ENCODE measurements at places on chromosomes 3 and 15. TPM values are rescaled to one million over a fixed set of nuclear protein-coding genes. Genes with fewer than 3 reads are reported as not detected.

DNA sequence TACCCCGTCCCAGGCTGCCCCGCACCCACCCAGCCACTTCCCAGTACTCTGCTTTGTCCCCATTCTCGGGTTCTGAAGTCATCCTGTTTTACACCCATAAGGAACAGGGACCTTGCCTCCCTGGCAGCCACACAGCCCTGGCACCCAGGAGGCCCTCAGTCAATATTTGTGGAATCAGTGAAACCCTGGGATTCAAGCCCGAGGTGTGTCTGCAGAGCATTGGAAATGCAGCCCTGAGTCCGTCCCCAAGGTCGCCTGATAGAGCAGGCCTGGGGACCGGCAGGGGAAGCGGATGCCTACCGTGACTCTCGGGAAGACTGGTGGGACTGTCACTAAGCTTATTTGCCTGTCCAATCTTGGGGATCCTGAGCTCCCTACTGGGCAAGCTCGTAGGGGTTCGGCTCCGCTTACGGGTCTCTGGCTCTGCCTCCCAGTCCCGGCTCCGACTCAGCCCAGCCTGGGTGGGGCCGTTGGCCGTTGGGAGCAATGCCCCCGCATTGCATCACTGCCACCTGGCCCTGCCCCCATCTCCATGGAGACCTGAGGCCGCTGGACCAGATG is 64.4 kb upstream of the TAMM41 start:
- DNase-seq: no peak

Gene EFCC1
- 3.7 TPM for total RNA-seq

- DNase-seq: peak; percentile 75
These were observed 24.3 kb downstream of the FILIP1L start for GRCh38 chr3:100089812-100090668.

DNA sequence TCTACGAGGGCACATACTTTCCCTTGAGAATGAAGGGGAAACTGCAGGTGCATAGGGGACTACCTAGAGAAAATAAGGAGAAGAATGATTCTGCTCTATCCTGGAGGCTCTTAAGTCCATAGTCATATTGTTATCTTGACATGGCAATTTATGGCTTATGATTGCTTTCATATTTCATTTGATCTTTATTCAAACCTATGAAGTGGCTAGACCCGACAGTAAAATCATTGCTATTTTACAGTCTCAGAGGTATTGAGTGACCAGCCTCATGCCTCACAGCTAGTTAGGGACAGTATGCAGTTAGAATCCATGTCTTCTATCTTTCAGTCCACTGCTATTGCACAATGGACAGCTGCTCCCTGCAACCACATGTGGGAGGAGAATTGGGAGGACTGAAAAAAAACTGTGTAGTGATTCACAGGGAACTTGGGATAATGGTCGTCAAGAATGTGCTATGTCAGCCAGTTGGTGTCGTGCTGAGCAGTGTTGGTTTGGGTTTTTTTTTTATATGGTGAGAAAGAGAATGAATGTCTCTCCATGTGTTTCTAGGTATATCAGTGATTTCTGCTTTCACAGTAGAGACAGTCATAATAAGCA is 63.2 kb upstream of the SPPL2A start:
- DNase-seq: peak; percentile 12

Gene CHRNA7
- 1.6 TPM for total RNA-seq

DNA sequence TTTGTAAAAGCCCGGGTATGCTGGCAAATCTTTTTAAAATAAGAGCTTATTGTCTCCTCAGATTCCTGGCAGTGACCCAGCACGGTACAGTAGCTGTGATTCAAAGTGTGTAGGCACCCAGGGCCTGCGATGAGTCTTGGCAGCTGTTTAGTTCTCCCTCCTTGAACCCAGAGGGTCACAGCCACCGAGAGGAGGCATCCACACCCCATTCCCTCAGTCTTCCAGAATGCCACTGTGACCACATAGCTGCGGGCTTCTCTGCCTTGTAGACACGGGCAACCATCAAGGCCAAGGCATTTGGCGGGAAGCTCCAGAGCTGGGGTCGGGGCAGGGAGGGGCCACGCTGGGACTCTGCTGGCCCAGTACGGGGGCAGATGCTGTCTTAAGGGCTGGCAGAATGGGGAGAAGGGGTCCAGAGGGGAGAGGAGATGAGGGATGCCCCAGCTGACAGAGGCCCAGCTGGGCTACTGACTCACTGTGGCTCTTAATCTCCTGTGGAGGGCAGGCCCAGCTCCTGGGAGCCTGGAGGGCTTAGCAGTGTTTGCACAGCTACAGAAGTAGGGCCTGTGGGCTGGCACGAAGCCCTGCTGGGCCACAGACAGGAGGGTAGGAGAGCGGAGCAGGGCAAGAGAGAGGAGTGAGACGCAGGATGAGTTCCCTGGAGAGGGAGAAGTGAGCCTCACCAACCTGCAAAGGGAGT is 68.8 kb upstream of the DLG1 start:
- DNase-seq: no peak

DNA sequence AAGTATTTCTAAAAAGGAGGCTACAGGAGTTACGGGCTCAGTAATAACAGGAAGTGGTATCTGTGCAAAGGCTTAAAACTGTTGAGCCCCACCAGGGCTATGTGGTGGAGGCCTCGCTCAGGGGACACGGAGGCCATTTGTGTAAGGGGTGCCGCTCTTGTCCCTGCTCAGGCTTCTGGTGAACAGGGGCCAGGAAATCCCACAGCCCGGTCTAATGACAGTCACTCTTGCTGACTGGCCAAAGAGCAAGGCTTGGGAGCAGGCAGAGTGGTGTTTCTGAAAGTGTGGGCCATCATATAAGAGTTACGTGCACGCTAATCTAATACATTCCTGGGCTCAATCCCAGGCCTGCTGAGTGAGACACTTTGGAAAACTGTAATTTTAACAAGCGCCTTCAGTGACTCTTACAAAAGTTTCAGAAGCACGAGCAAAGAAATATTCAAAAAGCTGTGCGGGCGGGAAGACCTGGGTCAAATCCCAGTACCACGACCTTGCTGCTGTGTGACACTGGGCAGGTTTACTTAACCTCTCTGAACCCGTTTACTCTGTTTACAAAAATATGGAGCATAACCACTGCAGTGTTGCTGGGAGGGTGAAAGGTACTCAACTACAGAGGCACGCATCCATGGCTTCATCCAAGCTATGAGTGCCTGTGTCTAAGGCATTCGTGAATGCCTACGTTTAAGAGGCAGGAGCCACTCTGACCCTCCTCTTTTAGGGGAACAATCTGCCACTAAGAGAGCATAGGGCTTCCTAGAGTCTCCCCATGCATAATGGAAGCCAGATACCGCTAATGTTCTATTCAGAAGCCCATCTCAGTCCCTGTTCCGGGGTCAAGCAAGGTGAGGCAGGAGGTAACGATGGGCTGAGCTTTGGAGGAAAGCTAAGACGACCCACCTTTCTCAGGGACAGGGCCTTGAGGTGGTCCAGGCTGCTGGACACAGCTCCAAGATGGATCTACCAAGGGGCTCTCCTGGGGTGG is 2.0 kb downstream of the ATP10A start:
- DNase-seq: no peak

DNA sequence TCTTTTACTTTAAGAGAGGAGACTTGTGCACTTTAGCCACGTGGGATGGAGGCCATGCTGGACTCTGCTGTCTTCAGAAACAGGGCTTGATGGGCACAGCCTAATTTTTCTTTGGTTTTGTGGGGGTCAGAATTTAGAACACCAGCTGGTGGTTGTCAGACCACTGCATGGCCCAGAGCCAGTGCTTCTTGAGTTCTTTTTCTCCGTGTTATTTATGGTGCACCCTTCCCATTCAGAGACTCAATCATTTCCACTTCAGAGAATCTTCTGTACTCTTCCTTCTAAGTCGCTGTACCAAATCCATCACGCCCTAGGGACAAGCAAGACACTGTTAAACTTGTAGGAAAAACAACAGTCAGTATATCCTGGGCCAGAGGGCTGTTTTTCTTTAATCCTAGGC is 20.1 kb downstream of the PRR23A start:
- DNase-seq: no peak

GRCh38 chr15:51629612-51630011 is 7.0 kb upstream of the DMXL2 start:
- DNase-seq: no peak

- DNase-seq: no peak
These were observed 262.1 kb downstream of the IGSF11 start for GRCh38 chr3:118772547-118773011.

Gene CLDN18
- not detected for total RNA-seq
